Mesothelial cell of epicardium (in vitro differentiated cells): ENCODE measurements at places on chromosomes 6 and 20. TPM values are rescaled to one million over a fixed set of nuclear protein-coding genes. Genes with fewer than 3 reads are reported as not detected.

KIFC1 gene
- total RNA-seq = 30.1 to 31.3 TPM (median 30.3 TPM) in 3 replicates

IL17A gene
- total RNA-seq = not detected in 3 replicates

ZNF831 gene
- 0.02 to 0.05 TPM (median 0.02 TPM) in 3 replicates for total RNA-seq

ABHD16B gene
- not detected in 3 replicates for total RNA-seq
